NCI-H2227 treated with DMSO at 0.1 percent for 48 hours (cell line): ENCODE measurements at places on chromosomes 5 and 9.

DNA sequence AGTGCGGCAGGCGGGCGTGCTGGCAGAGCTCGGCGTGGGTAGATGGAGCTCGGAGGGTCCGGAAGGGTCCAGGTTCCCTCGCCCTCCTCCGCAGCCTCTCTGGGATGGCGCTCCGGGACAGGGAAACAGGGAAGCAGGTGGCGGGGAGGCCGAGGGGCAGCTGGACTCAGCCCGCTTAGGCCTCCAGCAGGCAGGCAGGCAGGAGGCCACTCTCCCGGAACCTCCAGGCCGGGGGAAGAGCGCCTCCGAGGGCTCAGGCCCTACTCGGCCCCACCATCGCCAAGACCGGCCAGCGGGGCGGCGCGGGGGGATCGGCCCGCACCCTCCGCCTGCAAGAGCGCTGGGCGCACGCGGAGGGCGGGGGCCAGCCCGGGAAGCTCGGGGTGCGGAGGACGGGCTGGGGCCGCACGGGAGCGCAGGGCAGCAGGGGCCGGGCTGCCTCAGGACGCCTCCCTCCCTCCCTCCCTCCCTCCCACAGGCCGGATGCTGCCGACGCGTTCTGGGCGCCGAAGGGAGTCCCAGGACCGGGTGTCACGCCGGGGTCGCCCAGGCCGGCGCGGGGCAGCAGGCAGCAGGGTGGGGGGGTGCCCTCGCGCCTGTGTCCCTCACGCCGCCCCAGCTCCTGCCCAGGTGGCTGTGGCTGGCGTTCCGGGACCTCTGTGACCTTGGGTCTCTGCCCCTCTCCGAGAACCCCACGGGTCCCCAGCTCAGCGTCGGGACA is 977 bp downstream of the MGAT4B start:
- no peak for DNase-seq

DNA sequence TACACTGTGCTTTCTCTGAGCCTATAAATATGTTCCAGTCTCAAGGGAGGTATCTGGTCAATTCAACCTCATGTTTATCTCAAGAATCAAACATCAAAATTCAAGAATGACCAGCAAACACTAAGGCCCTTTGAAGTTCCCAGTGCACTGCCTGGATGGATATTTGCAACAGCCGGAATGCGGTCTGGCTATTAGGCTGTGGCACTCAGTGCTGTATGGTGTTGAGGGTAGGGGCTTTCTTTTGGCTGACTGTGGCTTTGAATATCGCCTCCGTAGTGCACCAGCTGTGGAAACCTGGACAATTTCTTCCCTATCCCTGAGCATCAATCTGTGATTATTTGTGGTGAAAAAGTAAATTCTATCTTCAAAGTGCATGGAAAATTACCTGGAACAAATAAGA is 220.4 kb downstream of the BRINP1 start:
- no peak for DNase-seq

- DNase-seq, result no peak
Observed at GRCh38 chr5:159198063-159199036, 11.0 kb downstream of the RNF145 start.

DNA sequence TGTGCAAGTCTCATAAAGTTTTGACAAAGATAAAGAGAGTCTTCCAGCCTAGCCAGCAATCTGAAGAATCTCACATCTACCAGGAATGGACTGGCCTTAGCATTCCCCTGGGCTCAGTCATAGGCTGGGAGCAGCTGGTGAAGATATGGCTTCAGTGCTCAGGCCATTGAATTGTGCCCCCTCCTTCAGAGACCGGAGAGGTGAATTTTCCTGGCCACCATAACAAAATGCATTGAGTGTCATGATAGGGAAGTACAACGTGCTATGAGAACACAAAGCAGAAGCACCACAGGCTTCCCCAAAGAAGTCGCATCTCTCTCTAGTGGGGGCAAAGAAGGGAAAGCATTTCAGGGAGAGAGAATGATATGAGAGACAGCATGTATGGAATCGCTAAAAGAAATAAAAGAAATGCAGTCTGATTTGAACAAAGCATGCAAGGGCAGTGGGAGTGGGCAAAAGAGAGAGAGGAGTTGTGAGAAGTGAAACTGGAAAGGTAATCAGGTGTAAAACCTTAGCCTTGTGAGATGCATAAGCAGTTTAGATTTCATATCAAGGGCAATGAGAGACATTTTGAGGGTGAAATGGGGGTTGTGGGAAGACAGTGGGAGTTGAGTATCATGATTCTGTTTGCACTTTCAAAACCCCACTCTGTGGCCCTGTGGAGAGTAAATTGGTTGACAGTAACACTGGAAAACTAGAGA is 57.1 kb upstream of the NMUR2 start:
- DNase-seq, result no peak

DNA sequence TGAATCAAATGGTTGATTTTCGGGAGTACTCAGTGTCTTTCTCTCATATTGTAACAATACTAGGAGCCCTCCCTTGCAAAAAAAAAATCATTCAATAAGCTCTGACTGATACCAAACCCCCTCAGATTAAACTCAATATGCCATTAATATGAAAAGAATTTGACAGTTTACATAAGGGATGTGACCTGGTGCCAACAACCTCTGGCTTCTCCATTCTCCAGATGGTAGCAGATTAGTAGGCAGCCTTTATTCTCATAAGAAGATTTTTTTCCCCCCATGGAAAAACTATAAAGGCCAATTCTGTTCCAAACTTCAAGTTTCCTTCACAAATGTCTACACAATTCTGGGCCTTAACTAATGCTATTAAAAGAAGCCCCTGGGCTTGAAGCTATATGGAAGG is 96.5 kb downstream of the EFNA5 start:
- DNase-seq, result no peak

- no peak for DNase-seq
Observed at GRCh38 chr9:12414514-12414913, 278.7 kb upstream of the TYRP1 start.

- DNase-seq, result no peak
Observed at GRCh38 chr9:109969011-109969410, 189.0 kb downstream of the PALM2AKAP2 start.

DNA sequence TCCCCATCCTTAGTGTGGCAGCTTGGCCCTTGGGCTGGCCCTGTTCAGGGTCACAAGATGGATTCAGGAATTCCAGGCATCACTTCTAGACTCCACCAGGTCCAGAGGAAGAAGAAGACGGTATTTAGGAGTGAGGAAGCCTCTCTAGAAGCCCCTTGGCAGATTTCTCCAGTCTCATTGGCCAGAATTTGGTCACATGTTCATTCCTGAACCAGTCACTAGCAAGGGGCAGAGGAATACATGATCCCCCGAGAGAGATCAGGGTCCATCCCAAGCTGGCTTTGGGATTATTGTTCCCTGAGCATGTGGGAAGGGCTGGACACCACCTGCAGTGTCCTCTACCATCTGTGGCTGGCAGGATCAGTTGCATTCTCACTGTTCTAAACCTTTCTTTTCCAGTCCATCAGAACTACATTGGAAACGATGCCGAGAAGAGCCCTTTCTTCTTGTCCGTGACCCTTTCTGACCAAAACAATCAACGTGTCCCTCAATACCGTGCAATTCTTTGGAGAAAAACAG is 48.5 kb downstream of the GARNL3 start:
- DNase-seq, result no peak

- no peak for DNase-seq
Observed at GRCh38 chr9:3238236-3238635, 287.6 kb downstream of the RFX3 start.

DNA sequence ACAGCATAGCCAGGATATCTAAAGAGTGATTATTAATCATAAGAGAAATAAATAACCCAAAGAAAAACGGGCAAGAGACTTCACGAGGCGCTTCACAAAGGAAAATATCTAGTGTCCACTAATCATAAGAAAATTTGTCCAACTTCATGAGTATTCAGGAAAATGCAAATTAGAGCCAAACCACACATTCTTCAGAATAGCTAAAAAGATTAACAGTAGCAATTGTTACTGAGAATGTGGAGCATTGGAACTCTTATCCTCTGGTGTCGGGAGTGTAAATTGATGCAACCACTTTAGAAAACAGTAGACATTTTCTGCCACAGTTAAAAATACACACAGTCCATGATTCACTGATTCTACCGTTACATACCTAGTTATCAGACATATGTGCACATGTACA is 145.7 kb downstream of the CWC27 start:
- no peak for DNase-seq

GRCh38 chr5:139501381-139501780 is 18.8 kb upstream of the STING1 start:
- DNase-seq, result no peak

DNA sequence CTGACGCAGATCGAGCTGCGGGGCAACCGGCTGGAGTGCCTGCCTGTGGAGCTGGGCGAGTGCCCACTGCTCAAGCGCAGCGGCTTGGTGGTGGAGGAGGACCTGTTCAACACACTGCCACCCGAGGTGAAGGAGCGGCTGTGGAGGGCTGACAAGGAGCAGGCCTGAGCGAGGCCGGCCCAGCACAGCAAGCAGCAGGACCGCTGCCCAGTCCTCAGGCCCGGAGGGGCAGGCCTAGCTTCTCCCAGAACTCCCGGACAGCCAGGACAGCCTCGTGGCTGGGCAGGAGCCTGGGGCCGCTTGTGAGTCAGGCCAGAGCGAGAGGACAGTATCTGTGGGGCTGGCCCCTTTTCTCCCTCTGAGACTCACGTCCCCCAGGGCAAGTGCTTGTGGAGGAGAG is 4.6 kb upstream of the PHYHD1 start:
- no peak for DNase-seq

GRCh38 chr9:84323858-84324257 is 16.7 kb downstream of the SLC28A3 start:
- no peak for DNase-seq

DNA sequence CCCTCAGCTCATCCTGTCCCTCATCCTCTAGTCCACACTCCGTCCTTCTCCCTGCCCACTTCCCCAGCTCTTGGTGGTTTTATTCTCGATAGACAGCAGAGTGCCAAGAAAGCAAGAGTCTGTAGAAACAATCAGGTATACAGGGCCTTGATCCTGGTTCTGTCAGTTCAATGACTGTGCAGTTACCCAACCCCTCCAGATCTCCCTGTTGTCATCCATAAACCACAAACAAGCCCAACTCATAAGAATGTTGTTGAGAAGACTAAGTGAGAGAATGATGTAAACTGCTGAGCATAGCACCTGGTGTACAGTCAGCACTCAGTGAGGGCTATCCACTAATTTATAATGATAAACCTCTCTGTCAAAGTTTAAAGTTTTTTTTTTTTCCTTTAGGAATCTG is 31.3 kb downstream of the ISL1 start:
- DNase-seq, result no peak

DNA sequence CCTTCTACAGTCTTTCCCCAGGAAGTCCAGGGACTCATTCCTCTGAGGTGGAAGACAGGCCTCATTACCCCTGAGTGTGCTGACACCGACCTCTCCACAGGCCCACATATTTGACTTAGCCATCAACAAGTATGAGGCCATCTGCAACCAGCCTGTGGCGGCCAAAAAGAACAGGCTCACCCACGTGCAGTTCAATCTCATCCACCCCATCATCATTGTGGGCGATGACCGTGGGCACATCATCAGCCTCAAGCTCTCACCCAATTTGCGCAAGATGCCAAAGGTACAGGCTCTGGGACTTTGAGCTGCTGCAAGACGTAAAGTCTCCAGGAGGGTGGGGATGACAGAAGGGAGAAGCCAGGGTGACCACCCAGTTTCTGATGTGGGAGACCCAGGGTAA is 5.6 kb downstream of the ENHO start:
- no peak for DNase-seq

DNA sequence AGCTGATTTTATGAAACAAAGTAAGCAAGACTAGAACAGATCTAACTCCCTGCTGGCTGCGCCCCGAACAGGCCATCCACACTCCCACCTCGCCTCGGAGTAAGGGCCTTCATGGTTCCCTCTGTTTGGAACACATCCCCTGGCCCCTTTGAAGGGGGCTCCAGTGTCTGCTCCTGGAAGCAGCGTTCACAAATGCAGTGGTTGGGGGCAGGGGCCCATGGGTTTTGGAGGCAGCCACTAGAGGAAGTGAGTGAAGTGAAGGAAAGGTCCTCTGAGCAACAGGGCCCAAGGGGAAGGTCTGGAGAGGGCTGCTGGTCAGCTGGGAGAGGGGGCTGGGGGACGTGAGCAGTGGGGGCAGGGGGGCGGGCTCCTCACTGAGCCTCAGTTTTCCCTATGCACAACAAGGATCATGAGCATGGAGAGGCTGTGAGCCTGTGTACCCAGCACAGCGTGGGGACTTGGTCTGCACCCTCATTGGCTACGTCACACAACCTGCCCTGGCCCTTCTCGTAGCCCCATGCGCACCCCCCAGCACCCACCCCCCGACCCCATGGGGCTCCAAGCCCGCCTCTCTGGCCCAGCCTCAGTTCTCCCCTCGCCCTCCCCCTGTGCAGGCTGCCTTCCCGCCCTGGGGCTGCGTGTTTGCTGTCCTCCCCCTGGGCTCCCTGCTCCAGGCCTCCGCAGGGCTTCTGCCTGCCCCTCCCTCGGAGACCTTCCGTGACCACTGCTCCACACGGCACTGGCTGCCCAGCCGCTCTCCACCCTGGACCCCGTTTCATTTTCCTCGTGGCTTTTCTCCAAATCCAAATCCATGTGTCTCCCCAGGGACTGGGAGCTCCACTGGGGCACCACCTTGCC is 39.5 kb downstream of the RASGEF1C start:
- no peak for DNase-seq

GRCh38 chr5:151005950-151006576 is 14.3 kb upstream of the GPX3 start:
- DNase-seq, result no peak

GRCh38 chr5:134440201-134440755 is 28.6 kb upstream of the CDKN2AIPNL start:
- no peak for DNase-seq

DNA sequence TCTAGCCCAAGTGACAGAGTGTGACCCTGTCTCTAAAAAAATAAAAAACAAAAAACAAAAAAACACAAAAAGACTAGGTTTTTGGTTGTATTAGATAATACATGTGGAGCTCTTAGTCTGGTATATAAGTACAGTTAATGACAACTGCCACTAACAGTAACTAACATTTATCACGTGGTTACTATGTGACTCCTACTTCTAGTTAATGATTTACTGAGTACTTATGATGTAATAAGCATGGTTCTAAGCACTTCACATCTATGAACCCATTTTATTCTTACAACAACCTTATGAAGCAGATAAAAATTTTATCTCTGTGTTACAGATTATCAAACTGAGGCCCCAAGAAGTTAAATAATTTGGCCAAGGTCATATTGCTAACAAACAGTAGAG is 6.1 kb upstream of the TMEFF1 start:
- DNase-seq, result no peak

- no peak for DNase-seq
Observed at GRCh38 chr5:79505138-79505537, 8.8 kb downstream of the HOMER1 start.

DNA sequence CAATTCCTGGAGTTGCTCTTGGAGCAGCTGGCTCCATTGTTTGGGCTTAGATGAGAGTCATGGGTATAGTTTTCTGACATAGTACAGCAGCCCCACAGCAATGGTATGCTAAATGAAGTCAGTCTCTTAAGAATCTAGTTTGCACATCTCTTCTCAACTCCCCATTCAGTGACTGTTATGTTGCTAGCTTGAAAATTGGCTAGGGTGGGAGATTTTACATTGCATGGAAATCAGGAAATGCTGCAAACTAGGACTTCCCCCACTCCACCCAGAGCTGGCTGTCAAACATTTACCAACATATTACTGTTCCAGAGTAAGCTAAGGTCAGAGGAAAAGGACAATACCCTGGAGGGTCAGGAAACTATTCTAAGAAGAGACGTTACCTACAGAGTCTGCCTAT is 17.6 kb upstream of the FCHO2 start:
- DNase-seq, result no peak
